ENCODE measurements at places on chromosomes 4 and X.

DNA sequence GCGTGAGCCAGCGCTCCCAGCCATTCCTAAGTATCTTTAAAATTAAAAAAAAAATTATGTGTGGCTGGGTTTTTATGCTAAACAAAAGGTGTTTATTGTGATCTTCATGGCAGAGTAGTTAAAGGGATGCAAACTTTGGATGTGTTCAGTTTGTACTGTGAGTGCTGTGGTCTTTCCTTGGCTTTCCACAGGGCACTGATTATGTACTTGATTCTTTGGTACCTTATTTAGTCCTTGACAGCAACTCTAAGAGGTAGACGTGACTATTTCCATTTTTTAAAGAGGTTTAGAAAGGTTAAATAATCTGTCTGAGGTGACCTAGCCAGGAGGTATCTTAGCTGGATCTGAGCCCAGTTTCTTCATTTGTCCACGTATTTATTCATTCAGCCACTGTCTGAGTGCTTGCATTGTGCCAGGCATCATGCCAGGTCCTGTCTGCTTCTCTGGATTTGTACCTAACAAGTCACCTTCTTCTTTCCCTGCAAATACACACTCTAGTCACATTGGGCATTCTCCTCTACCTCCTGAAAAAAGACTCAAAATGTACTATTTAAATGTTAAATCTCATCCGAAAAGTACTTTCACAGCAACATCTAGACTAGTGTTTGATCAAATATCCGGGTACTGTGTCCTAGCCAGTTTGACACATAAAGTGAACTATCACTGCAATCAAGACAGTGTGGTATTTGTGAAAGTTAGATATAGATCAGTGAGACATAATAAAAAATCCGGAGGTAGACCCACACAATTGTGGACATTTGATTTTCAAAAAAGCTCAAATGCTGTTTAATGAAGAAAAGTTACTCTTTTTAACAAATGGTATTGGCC lies 31.5 kb downstream of the WWC2 start:
- no peak for ATAC-seq

GRCh38 chr4:8409264-8410065 lies 31.1 kb downstream of the ACOX3 start:
- ATAC-seq: peak; percentile 43

- ATAC-seq: no peak
Observed at GRCh38 chr4:54842656-54843055, 184.9 kb downstream of the KIT start.

- ATAC-seq: no peak
Observed at GRCh38 chrX:150984169-150984824, 1.2 kb downstream of the HMGB3 start.

- no peak for ATAC-seq
Observed at GRCh38 chrX:101160001-101160400, 59.6 kb upstream of the DRP2 start.

- no peak for ATAC-seq
Observed at GRCh38 chr4:73684097-73684496, 56.3 kb upstream of the CXCL8 start.

GRCh38 chr4:24662056-24662455 lies 77.7 kb upstream of the DHX15 start:
- no peak for ATAC-seq

DNA sequence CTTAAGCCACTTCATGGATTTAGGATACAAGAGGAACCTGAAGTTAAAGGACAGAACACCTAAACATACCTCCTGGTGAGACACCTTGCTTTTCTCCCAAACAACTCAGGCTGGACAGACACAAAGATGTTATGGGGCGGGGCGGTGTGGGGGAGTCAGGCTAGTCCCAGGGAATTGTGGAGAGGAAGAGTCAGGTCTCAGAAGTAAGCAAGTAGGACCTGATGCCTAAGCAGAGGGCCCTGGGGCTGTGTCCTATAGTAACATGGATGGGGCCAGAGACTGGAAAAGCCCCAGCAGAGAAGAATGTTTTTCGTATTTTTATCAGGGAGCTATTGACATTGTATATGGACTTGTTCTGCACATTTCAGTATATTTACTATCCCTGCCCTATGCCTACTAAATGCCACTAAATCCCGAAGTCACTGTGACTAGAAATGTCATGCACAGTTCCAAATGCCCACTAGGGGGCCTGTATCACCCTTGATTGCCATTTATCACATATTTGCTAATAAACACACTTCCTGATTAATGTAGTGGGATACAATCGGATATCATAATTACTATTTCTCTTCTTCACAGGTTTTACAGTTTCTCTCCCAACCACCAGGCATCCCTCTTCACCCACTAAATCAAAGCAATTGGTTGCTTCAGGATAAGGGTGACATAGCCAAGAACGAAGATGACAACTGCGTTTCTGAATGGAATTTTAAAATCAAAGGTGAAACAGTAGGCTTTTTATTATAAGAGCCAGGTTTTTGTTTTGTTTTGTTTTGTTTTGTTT lies 23.8 kb upstream of the ARHGAP10 start:
- peak; percentile 44 for ATAC-seq

- ATAC-seq: no peak
Observed at GRCh38 chrX:81201071-81201470, 642 bp downstream of the HMGN5 start.

DNA sequence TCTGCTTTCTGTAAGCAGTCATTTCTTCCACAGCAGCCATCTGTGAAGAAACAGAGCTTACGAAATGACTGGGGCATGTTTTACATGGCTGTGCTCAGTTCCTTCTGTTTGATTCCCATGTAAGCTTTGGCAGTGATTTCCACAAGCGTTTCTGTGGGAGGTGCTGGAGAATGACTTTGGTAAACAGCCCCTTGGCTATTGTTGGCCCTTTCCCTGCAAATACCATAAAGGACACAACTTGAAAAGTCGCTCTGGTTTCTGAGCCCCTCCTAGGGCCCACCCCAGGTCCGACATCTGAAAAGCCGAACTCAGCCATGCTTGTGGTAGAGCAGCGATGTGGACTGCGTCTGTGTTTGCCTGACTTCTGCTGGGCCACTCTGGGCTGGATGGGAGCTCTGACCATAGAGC lies 3.7 kb downstream of the LIMCH1 start:
- ATAC-seq: no peak

GRCh38 chr4:139416073-139416673 lies 37.7 kb upstream of the RAB33B start:
- no peak for ATAC-seq

DNA sequence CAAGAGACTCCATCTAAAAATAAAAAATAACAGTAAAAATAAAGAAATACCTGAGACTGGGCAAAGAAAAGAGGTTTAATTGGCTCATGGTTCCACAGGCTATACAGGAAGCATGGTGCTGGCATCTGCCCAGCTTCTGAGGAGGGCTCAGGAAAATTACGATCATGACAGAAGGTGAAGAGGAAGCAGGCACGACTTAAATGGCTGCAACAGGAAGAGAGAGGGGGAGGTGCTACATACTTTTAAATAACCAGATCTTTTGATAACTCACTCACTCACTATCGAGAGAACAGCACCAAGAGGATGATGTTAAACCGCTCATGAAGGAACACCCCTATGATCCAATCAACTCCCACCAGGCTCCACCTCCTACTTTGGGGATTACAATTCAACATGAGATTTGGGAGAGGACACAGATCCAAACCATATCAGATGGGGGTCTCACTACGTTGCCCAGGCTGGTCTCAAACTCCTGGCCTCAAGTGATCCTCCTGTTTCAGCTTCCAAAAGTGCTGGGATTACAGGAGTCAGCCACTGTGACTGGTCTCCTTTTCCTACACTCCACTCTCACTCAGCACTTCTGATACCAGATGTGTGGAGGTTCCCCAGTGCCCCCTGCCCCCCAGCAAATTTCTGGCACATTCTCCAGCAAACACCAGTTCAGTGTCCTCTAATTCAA lies 11.9 kb upstream of the ZNF157 start:
- peak; percentile 64 for ATAC-seq

DNA sequence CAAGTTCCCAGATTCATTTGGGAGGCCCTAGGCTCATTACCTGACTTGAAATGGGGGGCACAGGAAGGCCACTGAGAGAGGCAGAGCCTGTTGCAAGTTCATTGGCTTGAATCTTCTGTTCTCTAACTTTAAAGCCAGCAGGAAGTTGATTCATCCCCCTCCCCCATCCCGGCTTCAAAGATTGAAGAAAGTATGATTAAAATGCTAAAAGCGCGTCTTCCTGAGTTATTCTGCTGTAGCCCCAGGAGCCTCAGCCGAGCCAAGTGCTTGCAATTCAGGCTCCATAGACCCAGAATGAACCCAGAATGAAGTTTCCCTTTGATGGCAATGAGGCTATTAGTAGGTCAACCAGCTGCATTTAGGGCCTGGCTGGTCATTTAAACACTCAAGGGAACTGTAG lies 14.7 kb downstream of the CHST7 start:
- ATAC-seq: peak; percentile 54

DNA sequence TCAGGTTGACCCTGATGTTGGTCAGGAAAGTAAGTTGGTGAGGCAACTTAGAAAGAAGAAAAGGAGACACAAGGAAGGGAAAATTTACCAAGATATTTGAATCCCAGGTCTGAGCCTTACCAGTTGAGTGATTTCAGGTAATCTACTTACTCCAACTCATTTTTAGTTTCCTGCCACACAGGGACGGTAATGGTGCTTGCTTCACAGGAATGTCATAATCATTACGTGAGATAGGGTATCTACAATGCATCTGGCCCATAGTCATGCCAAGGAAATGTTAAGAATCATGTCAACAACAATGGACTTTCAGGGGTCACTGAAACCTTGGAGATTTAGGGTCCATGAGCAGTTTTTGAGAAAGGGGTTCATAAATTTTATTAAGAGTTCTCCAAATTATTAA lies 195.4 kb upstream of the HHIP start:
- no peak for ATAC-seq

DNA sequence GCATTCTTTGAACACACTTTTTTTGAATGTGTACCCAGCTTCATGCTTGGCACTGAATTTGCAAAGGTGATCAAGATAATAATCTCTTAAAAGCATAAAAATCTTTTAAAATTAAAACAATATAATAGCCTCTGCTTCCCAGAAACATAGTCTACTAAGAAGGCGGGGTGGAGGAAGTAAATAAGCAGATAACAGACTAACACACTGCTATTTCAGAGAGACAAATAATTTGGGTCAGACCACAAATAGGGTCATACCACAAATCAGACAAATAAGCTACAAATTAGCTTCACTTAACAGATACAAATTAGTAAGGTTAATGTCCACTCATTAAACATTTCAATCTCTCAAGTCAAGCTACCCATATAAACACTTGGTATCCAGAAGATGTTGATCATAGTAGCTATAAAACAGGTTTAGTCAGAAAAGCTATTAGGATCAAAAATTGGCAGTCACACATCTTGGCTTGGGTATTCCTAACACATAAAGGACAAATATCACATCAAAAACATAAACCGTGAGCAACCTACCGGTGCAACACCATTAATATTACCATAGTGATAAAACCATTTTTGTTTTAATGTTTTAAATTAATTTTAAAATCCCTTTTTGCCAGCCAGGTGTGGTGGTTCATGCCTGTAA lies 47.3 kb downstream of the PPP3CA start:
- no peak for ATAC-seq

DNA sequence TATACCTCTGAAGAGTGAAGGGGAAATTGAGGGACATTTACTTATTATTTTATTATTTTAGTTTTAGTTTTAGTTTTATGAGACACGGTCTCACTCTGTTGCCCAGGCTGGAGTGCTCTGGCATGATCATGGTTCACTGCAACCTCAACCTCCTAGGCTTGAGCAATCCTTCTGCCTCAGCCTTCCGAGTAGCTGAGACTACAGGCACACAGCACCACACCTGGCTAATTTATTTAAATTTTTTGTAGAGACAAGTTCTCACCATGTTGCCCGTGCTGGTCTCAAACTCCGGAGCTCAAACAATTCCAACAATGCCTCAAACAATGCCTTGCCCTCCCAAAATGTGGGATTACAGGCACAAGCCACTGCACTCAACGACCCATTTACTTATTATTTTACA lies 68.4 kb upstream of the BMP2K start:
- no peak for ATAC-seq

- ATAC-seq: no peak
Observed at GRCh38 chrX:16853537-16853936, 16.6 kb downstream of the RBBP7 start.

DNA sequence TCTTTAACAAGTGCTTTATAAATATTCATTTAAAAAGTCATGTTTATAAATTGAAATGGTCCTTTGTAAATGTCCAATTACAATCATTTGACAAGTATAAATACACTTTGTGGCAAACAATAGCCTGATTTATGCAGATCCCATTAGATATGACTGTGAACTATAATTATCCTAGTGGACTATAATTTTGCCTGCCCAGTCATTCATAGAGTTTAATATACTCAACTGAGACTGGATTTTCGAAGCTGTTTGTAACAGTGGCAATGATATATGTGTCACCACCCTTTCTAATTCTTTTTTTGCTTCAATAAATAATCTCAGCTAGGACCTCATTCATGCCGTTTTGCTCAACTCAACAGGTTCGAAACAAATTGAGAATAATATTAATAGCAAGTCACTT lies 732.0 kb downstream of the PCDH18 start:
- ATAC-seq: no peak

DNA sequence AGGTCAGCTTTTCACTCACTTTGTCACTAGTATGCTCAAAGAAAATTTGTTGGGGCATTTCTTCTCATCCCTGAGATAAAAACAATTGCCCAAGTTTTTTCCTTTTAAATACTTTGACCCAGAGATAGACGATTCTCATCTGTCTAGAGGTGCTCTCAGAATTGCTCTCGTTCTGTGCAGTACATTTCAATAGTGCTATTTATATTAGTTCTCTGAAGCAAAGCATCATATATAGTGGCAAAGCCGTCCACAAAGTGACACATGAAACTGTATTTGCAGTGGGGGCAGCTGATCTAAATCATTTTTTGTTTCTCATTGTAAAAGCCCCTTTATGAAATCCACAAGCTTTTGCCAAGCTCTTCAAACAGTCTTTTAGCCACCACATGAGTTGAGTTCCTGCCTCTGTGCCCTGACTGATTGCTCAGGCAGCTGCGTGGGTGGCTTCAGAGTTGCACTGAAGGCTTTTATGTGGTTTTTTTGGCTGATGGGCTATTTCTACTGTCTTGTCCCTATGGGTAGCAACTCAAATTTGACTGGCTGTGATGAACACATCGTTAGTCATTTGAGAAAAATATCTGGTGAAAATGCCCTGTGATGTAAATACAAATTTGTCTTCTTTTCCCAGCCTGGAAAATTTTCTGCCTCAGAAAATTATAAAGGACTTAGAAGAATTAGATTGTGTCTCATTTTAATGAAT lies 119.1 kb upstream of the OTUD4 start:
- peak; percentile 99 for ATAC-seq

- no peak for ATAC-seq
Observed at GRCh38 chrX:46327566-46328115, 217.6 kb downstream of the ZNF674 start.

DNA sequence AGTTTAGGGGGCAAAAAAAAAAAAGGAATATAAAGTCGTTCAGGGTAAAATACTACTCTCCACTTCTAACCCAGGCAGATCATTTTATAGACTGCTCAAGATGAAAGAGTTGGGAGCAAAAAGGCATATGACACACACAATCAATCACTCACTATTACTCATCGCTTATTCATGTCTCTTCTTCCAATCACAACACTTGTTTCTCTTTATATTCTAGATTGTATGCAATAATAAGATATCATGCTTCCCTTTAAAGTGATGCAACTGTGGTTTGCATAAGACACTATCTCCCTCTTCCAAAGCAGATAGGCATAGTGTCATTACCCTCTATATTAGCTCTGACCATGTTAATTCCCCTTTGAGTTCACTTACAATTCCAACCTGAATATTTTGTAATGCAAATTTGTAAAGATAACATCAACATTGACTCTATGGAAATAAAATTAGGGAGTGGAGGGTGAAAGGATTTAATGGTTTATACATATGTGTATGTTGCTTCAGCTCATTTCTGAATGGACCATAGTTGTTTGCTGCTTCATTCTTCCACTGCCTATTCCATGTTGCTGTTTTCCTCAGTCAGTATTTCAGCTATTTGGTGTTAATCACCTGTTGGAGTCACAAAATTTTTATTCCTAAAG lies 154.9 kb upstream of the EPHA5 start:
- no peak for ATAC-seq
